Stimulated activated CD4-positive, alpha-beta T cell treated with anti-CD3 and anti-CD28 coated beads, Interleukin-12 subunit alpha, Interleukin-12 subunit beta, amount 100 ng/mL, for 4 hours (primary cell): ENCODE measurements at places on chromosomes 5 and 9.

DNA sequence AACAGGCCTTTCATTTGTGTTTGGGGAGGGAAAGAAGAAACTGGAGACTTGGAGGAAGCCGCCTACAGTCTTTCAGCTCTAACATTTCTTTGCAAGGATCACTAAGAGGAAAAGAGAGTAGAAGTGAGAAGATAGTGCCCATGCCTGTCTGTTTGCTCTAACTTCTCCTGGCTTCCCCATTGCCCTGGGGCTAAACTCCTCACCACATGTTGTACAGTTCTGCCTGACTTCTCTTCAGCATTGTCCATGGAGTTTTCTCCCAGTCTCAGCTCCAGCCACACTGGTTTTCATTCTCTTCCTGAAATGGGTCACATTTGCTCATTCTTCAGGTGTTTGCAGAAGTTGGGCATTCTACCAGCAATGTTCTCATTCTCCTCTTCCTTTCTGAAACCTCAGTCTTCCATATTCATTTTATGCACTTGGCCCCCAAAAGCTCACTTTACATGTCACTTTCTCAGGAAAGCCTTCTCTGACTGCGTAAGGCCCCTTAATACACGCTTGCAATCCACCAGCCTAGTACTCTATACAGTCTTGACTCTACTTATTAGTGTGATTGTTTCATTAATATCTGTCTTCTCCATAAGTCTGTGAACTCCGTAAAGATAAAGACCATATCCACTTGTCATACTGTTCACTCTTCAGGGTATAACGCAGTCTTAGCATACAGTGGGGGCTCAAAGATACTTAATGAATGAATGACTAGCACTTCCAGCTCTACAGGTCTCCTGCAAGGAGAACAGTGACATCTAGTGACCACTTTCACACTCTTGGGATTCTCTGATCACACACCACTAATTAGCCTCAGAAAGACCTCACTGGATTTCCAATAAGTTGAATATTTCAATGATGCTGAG lies 40.2 kb upstream of the TRIM32 start:
- DNase-seq = no peak

GRCh38 chr5:176723440-176723839 lies 76.2 kb downstream of the TSPAN17 start:
- DNase-seq = no peak

- DNase-seq = no peak
Observed at GRCh38 chr5:87807783-87808182, 395.1 kb upstream of the CCNH start.

DNA sequence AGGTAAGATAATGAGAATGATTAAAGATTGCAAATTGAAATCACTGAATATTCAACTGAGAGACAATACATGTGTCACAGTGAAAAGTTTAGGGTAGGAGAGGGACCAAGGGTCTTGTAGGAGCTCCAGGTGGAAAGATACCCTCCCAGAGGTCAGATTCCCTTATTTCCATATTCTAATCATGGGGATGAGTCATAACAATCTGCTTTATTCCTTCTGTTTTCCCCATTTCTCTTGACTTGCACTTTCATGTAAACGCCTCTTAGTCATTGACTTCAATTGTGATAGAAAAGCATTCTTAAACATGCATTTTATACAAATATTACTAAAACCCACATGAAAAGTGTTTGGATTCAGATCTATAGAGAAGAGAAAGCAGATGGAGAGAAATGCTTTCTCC lies 81.3 kb upstream of the CTSL start:
- DNase-seq = no peak

GRCh38 chr5:100641833-100642232 lies 106.7 kb downstream of the FAM174A start:
- DNase-seq = no peak

DNA sequence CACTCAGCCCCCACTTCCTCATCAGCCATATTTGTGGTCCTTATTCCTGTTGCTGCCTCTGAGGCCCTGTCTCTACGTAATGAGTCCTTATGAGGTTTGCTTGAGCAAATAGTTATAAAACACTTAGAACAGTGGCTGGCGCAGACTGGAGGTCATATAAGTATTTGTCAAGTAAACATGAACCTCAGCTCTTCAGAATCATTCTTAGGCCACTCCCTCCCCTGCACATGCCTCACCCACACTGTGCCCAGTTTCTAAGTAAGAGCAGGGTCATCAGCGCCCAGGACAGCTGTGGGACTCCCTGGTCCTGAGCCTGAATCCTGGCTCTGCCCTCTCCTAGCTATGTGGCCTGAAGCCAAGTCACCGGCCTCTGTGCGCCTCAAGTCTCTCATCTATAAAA lies 4.0 kb downstream of the ST6GALNAC4 start:
- DNase-seq = no peak

GRCh38 chr5:168471785-168472184 lies 14.5 kb upstream of the RARS1 start:
- DNase-seq = no peak

DNA sequence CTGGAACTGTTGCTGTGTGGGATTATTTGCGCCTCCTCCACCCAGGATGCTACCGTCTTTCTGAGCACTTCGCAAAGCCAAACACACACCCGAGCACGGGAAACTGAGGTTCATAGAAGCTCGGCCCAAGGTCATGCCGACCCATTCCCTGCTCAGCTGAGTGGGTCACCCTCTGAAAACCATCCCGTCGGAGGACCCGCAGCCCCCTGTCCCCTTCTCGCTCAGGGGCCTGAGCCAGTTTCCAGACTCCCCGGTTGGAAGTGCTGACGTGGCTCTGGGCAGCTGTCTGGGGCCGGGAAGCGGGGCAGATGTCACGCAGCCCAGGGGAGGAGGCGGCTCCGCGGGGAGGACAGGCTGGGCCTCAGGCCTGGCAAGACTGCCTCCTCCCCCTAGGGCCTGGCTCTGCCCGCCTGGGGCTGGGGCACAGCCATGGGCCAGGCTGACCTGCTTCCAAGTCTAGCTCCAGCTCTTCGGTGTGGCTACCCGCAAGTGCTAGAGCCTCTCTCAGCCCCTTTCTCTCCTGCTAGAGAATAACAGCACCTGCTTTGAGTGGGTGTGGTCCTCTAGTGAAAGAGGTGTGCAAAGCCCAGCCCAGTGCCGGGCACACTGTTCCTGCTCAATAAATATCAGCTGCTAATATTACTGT lies 9.9 kb upstream of the CXXC5 start:
- no peak for DNase-seq

DNA sequence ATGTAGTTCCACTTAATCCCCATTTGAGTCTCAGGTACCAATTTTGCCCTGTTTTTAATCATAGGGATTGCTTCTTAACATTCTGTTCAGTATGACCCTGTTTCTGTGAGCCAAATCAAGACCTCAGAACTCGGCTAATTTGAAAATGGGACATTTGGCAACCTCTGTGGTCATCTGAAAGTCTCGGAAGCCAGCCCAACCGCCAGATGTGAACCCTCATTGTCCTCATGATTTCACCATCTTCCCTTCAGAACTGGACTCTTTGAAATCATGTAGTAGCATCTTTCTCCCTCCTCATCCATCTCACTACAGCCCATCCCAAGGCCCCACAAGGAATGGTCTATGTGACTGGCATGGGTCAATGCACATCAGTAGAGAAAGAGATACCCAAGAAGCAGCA lies 88.9 kb downstream of the S1PR3 start:
- DNase-seq = no peak

- DNase-seq = no peak
Observed at GRCh38 chr9:114097613-114098020, 1.5 kb downstream of the KIF12 start.

- DNase-seq = no peak
Observed at GRCh38 chr5:158801893-158802292, 297.8 kb downstream of the EBF1 start.

DNA sequence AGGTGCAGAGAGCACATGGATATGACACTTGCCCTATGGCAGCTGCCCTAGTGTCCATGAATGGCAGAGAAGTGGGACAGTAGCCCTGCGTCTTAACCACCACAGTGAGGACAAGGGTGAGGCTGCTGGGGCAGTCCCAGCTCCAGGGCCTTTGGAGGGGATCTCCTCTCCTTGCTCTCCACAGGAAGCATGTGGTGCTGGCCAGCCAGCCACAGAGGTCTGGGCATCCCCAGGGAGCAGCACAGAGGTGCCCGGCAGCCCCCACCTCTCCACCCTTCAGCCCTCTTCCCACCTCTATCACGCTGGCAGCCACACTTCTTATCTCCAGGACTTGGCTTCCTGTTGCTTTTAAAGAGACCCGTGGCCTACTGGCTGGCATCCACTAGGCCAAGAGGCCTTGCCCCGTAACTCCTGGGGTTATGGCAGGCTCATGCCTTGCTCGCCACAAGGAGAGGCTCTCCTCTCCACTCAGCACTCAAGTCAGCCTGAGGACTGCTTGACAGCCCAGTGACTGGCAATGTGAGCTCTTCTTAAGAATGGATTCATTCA lies 21.9 kb downstream of the CSF2 start:
- DNase-seq = no peak

- no peak for DNase-seq
Observed at GRCh38 chr5:60473654-60474053, 226.3 kb downstream of the DEPDC1B start.

GRCh38 chr5:97043511-97043910 lies 98.9 kb downstream of the LIX1 start:
- no peak for DNase-seq
